ENCODE measurements at places on chromosomes 1 and 21.
A peak's percentile ranks its signal among the peaks of the same experiment; 100 is the strongest.

DNA sequence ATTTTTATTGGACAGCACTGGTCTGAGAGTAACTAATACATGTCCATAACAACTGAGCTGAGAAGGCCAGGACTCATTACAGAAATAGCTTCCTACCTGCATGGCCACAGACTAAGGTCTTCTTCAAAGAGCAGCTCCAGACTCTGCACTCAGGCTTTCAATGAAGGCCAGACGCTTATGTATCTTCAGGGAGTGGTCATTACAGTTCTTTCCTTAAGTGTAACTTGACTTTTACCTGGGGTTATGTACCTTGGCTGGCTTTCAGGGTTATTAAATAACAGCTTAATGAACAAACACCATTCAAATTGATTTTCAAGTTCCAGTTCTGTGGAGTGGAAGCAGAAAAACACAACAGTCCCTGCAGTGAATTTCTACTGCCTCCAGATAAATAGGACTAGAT lies 23.8 kb upstream of the SLC22A15 start:
- no peak for DNase-seq

DNA sequence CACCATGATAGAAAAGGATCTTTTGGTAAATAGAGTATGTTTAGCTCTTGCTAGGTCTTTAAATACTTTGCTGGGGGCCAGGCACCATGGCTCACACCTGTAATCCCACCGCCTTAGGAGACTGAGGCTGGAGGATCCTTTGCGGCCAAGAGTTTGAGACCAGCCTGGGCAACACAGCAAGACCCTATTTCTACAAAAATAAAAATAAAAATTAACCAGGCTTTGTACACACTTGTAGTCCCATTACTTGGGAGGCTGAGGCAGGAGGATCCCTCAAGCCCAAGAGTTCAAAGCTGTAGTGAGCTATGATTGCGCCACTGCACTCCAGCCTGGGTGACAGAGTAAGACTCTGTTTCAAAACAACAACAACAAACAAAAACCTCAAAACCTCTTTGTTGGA lies 1.1 kb upstream of the KCNE2 start:
- no peak for DNase-seq

- no peak for DNase-seq
Measured at GRCh38 chr21:21807598-21807903, 809.3 kb downstream of the NCAM2 start.

DNA sequence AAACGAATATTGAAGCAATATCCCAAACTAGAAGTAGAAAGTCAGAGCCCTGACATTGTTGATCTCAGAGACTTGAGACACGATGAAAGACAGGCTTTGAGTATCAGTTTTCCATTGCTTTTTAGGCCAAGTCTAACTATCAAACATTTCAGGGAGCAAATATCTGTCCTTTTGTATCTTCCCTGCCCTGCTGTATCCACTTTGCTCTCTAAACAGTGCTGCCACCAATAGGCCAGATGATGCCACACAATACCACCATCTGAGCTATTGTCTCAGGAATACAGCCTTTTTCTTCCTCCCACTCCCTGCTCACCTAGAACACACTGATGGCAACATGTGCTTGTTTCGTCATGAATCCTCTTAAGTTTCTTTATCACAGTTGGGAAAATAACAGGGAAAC lies 62.6 kb upstream of the SPAG17 start:
- peak; percentile 17 for DNase-seq

- DNase-seq, result no peak
Measured at GRCh38 chr1:20233866-20234265, 47.5 kb upstream of the PLA2G2C start.

GRCh38 chr21:41817228-41817627 lies 50.4 kb upstream of the RIPK4 start:
- peak; percentile 68 for DNase-seq

GRCh38 chr1:209884665-209885117 lies 53.3 kb upstream of the SYT14 start:
- DNase-seq, result peak; percentile 99

DNA sequence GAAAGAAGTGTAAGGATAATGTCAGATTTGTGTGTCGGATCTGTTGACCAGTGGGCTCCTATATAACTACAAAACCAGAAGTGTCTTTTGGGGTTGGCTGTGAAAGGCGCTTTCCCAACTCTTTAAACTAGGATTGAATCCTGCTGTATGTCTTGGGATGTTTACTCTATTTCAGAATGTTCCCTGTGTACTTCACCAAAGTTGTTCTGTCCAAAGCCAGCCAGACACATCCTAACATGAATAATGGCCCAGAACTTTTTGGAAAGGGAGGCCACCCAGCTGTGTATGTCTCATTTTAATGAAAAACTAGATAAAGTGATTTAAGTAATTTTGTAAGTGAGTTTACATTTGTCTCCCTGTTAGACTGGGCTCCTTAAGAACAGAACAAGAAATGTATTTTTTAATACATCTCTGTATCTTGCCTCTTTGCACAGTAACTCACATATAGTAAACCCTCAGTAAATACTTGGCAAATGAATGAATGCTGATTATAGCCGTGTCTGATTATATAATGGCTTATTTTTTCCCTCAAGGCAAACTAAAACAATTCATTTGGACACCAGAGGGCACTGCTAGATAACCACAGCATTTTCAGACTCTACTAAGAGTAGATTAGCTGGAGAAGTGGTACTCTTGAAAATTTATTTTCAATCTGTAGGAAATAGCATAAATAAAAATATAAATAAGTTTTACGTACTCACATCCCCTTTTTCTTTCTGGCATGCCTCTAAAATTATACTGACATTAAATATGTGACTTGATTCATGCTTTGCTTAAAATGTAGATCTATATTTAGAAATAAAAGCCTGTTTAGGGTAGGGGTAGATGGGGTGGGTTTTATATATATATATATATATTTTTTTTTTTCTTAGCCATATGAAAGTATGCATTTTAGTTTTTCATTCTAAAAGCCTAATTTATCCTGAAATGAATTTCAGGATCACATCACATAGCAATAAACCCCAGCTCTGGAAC lies 23.8 kb downstream of the TSEN15 start:
- DNase-seq, result peak; percentile 58

GRCh38 chr1:170583186-170583585 lies 51.2 kb downstream of the GORAB start:
- DNase-seq, result no peak

- no peak for DNase-seq
Measured at GRCh38 chr1:25872713-25873112, 2.8 kb downstream of the PAQR7 start.

DNA sequence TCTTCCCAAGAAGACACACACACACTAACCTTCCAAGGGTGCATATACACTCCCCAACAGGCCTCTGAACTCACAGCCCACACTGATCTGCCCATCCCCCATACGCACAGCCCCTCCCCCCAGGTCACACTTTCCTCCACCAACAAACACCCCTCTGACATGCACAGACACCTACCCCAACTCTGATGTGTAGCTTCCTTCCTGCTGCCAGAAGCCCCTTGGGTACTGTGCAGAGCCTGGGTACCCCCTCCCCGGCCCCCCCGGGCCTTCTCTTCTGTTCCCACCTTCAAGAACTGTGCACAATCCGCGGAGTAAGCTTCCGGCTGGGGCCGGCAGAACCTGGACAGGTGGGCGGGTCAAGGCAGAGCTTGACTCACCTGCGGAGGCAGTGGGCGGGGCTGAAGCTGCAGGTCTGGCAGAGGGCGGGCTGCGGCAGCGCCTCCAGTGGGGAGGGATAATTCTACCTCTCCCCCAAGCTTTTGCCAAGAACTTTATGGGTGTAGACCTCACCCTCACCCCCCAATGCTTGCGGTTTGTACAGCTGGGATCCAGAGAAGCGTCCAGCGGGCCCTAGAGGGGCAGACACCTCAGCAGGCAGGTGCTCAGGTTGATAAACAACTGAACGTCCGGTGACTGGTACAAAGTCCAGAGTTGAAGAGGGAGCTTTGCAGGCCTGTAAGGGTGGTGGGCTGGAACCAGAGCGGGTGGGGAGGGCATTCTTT lies at the start of gene C1orf210:
TSS of gene C1orf210 (minus strand) at position 313 of the 722 bp plus-strand sequence. CDS start 2,311 bp downstream, outside the sequence.
- no peak for DNase-seq

DNA sequence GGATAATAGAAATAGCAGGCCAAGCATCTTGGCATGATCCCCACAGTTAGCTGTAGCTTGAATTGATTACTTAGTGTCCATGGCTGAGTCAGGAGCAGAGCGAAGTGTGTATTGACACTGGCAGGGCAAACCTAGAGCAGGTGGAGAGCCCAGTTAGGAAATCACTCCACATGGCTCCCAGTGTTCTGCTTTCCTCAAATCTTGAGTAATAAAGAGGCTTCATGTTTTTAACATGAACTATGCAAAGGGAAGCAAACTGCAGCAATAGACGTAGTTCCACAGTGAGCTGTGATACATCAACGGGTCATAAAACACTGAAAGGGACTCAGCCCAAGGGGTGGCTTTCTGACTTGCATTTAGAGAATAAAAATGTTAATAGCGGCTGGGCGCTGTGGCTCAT lies 28.9 kb downstream of the RHEX start:
- DNase-seq, result no peak

GRCh38 chr1:22739648-22740385 lies 29.2 kb downstream of the EPHB2 start:
- peak; percentile 96 for DNase-seq

GRCh38 chr1:96587222-96587621 lies 134.4 kb upstream of the PTBP2 start:
- no peak for DNase-seq

DNA sequence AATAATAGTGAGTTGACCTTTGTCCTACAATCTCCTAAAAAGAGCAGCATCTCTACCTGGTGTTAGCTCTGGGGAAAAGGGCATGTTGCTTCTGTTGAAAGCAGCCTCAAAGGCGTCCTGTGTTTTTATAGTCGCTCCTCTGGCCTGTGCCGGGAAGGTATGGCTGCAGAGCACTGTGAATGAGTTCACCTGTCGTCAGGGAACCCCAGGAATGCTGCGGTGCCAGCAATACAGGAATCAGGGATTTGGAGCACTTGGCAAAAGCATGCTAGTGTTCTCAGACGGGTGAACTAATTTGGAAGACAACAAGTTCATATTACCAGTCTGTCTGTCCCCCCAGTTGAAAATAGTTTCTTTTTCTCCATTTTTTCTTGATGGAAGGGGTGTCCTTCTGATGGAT lies 60.3 kb upstream of the PGD start:
- no peak for DNase-seq

- DNase-seq, result no peak
Measured at GRCh38 chr1:1173061-1173792, 453 bp upstream of the TTLL10 start.

GRCh38 chr1:204889681-204890383 lies 19.2 kb downstream of the NFASC start:
- peak; percentile 52 for DNase-seq

DNA sequence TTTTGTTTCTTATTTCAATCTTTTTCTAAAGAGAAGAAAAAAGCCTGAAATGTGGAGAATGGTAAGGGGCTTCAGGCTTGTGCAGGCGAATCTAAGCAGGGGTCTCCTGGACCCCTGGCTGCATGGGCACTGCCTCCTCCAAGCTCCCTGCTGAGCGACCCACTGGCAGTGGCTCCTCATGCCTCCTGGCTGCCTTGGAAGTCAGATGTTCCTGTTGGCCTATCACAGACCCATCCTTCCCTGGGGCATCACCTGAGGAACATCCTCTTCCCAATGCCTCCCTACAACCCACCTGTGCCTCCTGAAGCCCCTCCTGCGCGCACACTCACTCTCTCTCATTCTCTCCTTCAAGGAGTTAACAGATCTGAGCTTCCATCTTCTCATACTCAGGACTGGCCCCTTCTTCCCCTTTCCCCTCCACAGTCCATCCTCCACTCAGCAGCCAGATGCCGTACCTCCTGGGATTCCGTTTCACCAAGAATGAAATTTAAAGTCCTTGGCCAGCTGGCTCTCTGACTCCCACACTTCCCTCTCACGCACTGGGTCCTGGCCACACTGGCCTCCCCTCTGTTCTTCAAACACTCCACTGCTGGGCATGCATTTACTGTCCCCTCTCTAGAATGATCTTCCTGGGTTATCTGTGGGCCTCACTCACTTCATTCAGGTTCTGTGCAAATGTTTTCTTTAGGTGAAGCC lies 41.7 kb downstream of the AZIN2 start:
- DNase-seq, result no peak

DNA sequence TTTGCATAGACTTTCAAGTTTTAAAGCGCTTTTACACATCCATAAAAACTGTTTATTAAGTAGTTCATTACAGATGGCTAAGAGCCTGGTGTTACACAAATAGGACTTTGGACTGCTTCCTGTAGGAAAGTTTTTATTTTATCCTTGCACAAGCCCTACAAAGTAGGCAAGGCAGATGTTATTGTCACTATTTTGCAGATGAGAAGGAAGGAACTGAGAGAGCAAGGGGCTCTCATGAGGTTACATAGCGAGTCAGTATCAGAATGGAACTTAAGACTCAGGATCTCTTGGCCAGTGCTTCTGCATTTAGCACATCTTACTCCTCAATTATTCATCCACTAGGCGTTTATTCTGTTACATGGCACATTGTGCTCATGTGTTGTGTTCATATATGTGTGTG lies 2.6 kb upstream of the MAPKAPK2 start:
- DNase-seq, result no peak

DNA sequence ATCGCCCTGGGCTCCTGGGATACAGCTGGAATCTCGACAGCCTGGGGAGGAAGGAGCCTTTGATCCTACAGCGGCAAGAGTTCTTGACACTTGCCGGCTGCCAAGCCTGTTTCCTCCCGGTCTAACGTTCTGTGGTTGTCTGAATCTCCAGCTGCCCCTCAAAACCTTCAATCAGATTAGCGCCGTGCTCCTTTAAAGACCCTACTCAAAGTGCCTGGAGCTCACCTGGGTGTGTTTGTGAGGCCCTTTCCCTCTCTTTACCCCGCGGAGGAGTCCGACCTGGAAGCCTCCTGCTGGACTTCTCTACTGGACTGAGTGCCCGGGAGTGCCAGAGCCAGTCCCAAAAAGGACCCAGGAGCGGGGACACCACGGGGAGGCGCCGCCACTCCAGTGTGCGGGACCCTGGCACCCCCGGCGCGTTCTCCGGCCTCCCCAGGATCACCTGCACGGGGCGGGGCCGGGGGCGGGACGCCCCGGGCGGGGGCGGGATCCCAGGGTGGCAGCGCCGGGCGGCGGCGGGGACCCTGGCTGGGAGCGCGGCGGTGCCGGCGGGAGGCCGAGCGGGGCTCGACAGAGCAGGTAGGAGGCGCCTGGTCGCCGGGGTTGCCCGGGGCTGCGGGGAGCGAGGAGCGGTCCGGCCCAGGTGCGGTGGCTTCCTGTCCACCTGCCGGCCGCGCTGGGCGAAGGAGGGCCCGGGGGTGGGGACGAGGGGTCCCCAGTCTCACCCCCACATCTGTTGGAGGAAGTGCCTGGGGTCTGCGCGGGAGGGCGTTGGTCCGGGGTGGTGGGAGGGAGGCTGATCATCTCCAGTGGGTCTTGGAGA lies at the start of gene NCMAP:
TSS of gene NCMAP (plus strand) at position 497 of the 823 bp plus-strand sequence. CDS start 39,344 bp downstream, outside the sequence.
- no peak for DNase-seq

DNA sequence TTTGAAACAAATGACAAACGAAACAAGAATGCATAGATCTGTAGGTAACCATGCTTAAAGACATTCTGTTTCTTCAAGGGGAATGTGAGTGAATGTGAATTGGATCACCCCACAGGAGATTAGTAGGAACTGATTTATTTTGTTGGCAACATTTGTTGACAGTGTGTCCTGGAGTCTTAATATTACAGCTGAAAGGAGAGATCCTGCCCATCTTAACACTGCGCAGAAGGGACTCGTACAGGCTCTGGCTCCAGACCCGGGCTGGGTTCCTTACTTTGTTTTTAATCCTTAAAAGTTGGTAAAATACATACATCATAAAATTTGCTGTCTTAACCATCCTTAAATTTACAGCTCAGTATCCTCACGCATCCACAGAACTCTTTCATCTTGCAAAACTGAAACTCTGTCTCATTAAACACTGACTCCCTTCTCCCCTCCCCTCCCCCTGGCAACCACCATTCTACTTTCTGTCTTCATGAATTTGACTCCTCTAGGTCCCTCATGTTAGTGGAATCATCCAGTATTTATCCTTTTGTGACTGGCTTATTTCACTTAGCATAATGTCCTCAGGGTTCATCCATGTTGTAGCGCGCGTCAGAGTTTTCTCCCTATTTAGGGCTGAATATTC lies 74.1 kb downstream of the GALNT2 start:
- DNase-seq, result peak; percentile 85

Data from fibroblast of skin of abdomen (primary cell).